ENCODE measurements at places on chromosomes 1 and 21. TPM values are rescaled to one million over a fixed set of nuclear protein-coding genes. Genes with fewer than 3 reads are reported as not detected.

Gene LCE2C
- total RNA-seq: not detected

Gene IVL
- total RNA-seq: not detected

Gene KCNN3
- total RNA-seq: 4.3 TPM

Gene BOLA1
- 2.4 TPM for total RNA-seq

Gene KCNJ6
- total RNA-seq: not detected

Gene TTLL10
- 0.22 TPM for total RNA-seq

Gene P3R3URF
- not detected for total RNA-seq

Gene S100A9
- total RNA-seq: not detected

DNA sequence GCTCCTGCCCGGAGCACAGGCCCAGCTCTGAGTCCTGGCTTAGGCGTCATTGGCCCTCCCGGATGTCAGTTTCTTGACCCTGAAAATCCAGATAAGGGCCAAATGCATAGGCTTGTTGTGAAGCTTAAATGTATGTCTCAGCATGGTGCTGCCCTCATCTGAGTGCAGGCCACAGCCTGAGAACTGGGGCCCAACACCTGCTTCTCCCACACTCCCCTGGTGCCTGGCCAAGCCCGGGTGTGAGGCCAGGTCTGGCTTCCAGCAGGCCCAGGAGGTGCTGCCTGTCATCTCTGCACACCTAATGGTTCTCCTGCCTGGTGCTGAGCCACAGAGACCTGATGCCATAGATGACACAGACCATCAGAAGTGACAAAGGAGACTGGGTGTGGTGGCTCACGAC is 14.0 kb downstream of the MX2 start:
- DNase-seq: no peak

DNA sequence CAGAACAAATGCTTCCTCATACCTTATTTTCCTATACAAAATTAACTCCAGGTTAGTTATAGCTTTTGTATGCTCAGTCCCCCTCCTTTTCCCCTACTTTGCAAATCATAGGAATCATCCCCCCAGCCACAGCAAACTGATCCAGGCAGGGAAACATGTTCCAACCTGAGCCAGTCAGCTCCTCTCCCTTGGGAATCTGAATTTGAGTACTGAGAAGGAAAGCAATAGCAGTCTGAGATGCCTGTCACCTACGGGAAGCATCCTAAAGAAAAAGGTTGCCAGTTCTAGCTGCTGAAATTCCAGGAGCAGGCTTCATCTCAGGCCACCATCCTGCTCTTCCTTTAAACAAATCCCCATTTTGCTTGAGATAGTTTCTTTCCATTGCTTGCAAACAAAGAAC is 6.9 kb downstream of the ADSS2 start:
- DNase-seq: no peak

DNA sequence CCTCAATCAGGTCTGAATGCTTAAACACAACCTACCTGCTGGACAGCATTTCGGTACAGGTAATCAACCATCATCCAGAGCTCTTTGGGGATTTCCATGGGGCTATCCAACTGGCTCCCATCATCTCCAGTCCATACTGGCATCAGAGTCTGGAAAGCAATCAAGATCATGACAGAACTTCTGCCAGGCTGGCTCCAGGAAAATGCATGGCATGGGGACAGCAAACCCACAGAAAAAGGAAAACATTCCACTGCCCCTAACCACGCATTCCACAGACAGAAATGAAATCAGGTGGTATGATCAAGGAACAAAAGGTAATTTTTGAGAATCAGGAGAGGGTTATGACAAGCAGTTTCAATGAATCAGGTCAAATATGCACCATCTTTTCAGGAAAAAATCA is 9.1 kb upstream of the MTF1 start:
- DNase-seq: no peak

DNA sequence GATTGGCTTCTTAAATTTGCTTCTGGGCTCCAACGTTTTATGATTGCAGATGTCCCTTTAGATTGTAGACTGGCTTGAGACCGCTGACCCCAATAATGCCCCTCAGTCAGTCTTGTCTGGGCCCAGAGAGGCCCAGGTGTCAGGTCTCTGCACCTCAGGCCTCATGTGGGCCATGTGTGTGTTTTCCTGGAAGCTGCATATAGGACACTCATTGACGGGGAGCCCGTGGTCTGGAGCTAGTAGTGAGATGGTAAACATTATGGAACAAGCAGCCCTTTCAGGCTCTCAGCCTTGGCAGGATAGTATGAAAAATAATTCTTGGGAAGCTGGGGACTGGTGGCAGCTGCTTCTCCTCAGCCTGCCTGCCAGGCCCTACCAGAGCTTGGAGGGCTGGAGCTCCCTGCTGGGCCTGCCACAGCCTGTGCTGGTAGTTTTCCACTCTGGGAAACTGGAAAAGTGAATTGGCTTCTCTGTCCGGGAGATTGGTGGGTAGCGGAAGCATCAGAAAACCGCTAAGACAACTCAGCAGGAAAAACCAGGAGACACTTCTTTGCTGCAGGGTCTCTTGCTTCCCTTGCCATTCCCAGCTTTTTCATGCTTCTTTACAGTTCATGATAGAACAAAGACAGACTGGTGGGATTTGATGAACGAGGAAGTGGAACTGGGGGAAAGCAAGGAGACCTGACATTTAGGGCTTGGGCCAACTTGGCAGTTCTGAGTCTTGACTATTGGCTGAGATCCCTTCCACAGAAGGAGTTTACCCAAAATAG is 57.8 kb upstream of the HSD17B7 start:
- no peak for DNase-seq

DNA sequence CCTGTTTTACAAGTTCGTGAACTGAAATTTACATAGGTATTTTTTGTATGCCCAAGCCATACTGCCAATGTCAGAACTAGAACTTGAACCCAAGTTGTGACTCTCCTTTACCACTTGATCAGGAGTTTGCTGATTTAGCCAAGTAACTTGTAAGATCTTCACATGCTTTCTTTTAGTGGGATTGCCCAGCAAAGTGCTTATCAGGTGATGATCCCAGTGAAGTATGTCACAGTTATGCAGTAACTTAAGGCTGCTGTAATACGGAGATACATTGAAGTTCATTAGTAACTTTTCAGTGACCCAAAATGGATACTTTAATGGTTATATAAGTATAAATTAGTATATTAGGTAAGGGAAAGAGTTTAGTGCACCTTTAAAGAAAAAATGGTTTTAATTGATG is 3.8 kb downstream of the SRSF11 start:
- no peak for DNase-seq

DNA sequence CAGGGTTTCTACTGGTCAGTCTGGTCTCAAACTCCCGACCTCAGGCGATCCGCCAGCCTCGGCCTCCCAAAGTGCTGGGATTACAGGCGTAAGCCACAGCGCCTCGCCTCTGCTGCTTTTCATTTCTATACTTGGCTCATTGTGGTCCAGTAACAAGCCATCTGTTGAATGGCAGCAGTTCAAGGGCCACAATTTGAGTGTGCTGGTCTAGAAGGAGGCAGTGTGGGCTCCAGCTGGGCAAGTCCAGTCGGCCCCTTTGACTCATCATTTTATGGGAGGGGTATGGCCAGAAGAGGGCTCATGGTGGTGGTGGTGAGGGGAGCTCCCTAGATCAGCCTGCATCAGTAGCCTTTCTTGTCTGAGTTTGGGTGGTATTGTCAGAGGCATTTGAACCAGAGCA is 33.2 kb downstream of the ATP8B2 start:
- no peak for DNase-seq

- no peak for DNase-seq
These were observed 166.1 kb downstream of the RERE start for GRCh38 chr1:8651236-8651890.

DNA sequence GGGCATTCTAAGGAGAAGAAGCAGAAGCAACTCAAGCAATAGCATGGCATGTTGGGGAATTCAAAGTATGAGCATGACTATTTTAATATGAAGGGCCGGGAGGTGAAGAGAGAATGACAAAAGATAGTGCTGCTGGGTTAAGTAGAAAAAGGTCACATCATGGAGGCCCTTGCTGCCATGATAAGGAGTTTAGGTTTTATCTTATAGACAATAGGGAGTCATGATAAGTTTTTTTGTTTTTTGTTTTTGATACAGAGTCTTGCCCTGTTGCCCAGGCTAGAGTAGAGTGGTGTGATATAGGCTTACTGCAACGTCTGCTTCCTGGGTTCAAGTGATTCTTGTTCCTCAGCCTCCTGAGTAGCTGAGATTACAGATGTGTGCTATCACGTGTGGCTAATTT is 3.1 kb downstream of the BNIPL start:
- no peak for DNase-seq

GRCh38 chr1:207328908-207329440 is 7.5 kb downstream of the CD55 start:
- DNase-seq: no peak

DNA sequence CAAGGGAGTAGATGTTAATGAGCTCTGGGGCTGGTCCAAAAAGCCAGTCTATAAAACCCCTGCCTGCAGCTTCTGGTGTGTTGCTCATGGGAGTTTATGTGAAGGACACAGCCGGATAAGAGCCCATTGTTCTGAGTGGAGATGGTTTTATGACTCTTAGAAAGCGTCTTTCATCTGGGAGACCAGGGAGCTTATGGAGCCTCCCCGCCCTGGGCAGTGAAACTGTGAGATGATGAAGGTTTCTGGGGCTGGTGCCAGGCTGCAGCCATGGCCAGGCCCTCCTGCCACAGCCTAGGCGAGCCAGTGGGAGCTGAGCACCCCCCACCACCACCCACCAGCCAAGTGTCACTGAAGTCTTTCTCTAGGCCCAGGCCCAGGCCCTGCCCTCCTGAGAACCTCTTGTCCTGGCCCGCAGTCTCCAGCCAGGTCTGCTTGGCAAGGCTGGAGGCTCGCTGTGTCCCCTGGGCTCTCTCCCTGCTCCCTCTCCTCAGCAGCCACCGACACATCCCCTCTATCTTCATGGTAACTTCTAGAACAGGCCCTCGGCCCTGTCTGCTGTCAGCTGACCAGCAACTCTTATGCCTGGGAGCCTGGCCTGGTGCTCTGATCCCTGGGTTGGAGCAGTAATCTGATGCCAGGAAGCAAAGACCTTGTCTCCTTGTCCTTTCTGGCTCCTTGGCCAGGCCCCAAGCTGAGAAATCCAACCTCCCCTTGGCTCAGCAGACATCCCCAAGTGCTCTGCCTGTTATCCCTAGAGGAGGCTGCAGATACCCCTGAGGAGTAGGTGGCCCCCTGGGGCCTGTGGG is 7.6 kb upstream of the ARHGEF10L start:
- DNase-seq: peak; percentile 6

DNA sequence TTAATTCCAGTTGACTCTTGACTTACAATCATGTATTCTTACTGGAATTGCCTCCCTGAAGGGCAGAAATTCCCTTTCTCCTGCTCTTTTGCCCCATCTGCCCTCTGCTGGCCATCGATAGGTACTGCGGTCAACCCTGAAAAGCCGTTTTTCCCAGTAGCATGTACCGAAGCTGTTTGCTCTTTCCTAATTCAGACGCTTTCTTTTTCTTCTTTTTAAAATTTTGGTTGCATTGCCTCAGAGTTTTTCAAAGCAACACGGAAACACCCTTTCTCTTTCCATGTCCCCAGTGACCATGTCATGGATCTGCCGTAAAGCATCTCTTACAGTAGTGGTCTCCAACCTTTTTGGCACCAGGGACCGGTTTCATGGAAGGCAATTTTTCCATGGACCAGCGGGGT is 164.2 kb upstream of the C1orf21 start:
- peak; percentile 54 for DNase-seq

GRCh38 chr1:67604778-67605177 is 80.2 kb upstream of the GADD45A start:
- peak; percentile 54 for DNase-seq

DNA sequence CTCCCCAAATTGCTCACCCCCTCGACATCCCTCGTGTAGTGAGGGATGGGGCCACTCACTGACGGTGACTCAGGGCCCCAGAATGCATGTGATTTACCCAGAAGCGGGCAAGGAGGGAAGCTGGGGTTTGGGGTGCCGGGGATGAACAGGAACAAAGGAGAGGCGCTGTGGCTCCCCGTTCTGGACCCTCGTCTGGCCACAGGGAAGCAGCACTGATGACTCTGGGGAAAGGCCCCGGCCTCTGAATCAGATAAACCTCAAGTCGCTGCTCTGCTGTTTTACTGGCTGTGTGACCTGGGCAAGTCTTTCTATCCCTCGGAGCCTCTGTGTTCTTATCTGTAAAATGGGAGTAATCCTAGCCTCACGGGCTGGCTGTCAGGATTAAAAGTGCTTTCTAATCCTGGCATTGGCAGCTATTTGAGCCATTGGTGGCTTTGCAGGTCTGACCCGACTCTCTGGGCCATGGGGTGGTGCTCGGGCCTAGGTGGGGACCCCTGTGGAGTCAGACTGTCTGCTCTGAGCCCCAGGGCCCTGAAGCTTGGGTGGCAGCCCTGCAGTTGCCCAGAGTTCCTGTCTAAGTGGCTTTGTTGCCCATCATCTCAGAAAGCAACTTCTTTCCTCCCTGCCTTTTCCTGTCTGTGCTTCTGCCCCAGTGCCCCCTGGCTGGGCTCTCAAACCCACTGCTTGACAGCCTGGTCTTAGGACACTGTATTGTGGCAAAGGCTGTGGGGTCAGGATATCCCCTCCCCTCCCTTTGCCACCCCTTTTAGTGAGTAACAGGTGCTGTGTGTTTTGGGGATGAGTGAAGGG is 5.5 kb downstream of the TNFRSF1B start:
- no peak for DNase-seq

DNA sequence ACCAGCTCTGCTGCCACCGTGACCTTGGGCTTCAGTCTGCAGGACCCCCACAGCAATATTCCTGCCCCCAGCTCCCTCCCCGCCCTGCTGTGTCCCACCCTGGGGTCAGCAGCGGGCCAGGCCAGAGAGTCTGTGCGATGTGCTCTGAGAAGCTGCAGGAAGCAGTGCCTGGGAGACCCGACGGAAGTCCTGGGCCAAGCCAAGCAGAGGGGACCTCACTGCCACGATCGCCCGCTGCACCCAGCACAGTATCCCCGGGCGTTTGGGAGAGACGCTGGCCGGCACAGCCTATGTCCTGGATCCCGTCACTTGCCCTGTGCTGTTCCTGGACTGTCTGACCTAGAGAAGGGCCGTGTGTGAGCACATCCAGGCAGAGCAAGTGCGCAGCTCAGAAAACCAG is 106.6 kb upstream of the TTC34 start:
- no peak for DNase-seq

DNA sequence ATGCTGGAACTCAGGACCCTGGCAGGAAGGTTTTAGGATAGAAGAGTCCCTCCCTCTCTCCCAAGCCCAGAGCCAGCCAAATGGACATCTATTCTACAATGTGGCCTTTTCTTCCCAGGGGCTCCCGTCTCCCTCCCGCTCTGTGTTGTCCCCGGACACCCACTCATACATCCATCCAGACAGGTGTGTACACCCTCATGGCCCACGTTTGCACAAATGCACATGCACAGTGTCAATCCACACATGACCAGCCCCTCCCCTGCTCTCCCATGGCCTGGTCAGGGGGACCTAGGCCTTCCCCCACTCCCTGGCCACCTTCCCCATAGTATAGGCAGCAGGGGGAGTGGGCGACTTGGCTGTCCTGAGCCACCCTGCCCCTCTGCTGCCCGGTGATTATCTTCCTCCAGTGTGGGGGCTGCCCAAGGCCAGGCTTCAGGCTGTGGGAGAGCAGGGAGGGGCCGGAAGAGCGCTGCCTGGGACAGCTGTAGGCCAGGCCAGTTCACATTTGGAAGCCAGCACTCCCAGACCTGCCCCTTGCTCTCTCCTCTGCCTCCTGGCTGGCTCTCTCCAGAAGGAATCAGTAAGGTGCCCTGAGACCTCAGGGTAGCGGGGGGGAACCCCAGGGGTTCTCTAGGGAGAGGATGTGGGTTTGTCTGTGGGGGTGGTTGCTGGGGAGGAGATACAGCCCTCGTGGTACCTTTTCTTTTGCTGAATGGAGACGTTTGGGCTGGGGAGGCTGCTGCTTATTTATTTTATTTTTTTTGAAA is 4.1 kb upstream of the PTPN7 start:
- DNase-seq: no peak

- DNase-seq: no peak
These were observed 16.7 kb upstream of the AVPR1B start for GRCh38 chr1:206133751-206134415.

- DNase-seq: no peak
These were observed 66.3 kb downstream of the RABGAP1L start for GRCh38 chr1:174225499-174226204.
